ENCODE measurements at places on chromosomes 16 and 17.

DNA sequence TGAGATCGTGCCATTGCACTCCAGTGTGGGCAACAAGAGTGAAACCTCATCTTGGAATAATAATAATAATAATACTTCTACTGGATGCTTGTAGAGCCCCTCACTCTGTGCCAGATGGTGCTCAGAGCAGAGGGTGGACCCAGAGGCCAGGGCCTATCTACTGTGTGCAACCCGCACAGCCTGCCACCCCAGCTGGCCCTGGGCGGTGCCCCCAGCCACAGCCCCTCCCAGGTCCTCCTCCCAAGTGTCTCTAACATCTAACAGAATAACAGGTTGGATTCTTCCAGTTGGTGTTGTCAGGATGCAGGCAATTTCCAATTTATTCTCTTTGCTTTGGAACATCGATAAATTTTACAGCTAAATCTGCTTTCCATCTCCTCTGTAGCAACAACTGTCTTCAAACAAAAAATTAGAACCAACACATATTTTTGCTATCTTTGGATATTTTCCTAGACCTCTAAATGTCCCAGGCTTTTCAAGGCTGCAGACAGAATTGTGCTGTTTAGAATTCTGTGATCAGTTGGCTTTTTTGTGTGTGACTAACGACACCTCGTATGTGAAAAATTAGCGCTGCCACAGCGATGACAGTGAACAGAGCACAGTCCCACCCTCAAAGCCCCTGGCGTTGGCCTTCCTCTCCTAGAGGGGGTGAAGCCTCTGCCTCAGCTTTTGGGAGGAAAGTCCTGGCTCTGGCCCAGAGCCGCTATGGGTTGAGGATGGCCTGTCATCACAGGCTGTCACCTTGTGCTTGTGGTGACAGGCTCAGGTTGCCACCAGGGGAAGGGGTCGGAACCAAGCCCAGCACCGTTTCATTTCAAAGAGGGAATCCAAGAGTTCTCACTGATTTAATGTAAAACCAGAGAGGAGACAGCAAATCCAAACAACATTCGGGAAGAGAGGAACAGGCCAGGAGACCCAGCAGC is 7.6 kb upstream of the EVPL start:
- no peak for DNase-seq

DNA sequence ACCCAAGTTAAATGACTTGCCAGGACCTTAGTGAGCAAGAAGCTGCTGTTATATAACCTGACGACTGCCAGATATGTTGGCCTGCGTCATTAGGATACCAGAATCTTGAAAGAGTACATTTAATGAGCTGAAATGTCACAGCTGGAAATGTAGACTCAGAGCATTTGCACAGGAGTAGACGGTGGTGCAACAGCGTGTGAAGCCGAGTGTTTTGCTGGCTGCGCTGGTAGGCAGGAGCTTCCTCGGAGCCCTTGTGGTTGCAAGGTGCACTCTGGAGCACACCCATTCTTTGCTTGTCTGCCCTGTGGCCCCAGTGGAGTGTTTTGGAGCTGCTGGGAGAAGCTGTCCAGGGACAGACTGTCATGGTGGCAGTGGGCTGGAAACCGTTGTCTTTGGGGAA is 79.3 kb downstream of the BANP start:
- no peak for DNase-seq

DNA sequence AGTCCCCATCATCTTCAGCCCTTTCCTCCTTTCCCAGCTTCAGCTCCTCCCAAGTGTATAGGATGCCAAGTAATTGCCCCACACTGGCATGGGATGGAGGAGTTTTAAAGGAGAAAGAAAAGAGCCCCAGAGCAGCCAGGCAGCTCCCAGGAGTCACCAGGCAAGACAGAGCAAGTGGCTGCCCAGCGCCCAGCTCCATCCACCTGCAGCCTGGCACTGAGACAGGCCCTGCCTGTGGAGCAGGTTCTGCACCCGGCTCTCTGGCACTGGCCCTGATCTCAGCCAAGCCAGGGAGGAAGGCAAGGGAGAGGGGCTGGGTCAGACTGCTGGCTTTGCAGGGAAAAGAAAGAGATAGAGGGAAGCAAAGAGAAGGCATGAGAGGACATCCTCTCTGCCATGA is 21.7 kb downstream of the FOXN1 start:
- DNase-seq: no peak

DNA sequence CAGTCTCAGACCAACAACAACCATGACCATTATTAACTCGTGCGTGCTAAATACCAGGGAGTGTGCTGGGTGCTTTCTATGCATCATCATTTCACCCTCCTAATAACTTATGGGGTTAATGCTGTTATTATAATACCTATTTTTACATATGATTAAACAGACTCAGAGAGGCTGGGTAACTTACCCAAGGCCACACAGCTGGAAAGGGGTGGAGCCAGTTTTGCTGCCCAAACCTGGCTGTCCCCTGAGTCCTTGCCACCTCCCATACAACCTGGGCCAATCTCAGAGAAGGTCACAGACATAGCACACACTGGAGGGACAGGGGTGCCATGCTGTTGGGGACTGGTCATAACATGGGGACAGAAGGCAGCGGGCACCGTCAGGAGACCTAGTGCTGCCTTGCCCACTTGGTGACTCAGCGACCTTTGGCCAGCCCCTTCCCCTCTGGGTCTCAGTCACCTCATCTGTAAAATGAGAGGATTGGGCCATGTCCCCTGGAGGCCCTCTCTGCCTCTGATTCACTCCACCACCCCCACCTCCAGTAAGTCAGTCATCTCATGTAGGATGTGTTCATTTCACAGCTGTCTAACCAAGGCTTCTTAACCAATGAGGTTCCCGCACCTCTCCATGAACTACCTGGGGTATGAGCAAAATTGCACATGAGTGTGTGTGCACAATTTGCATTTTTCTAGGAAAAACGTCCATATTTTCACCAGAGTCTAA is 11.4 kb upstream of the FADS6 start:
- DNase-seq: no peak

GRCh38 chr17:79749156-79749815 is 18.5 kb downstream of the ENPP7 start:
- DNase-seq: no peak

- DNase-seq: no peak
These were observed 34.7 kb downstream of the GRB7 start for GRCh38 chr17:39772415-39772814.

DNA sequence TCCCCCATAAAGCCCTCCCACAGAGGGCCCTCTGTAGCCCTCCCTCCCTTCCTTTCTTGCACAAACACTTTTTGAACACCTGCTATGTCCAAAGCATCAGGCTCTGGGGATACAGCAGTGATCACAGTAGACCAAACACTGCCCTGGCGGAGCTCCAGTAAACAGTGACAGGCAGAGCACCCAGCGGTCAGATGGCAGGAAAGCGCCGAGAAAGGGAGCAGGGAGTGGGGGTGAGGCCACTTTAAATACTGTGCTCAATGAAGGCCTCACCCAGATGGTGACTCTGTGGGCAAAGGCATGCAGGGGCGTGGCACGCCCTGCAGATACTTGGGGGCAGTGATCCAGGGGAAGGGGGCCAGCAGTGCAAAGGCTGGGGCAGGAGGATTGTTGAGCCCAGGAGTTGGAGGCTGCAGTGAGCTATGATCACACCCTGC is 7.6 kb downstream of the PRR29 start:
- DNase-seq: no peak

- no peak for DNase-seq
These were observed 99.7 kb downstream of the ZNF778 start for GRCh38 chr16:89317101-89317671.

DNA sequence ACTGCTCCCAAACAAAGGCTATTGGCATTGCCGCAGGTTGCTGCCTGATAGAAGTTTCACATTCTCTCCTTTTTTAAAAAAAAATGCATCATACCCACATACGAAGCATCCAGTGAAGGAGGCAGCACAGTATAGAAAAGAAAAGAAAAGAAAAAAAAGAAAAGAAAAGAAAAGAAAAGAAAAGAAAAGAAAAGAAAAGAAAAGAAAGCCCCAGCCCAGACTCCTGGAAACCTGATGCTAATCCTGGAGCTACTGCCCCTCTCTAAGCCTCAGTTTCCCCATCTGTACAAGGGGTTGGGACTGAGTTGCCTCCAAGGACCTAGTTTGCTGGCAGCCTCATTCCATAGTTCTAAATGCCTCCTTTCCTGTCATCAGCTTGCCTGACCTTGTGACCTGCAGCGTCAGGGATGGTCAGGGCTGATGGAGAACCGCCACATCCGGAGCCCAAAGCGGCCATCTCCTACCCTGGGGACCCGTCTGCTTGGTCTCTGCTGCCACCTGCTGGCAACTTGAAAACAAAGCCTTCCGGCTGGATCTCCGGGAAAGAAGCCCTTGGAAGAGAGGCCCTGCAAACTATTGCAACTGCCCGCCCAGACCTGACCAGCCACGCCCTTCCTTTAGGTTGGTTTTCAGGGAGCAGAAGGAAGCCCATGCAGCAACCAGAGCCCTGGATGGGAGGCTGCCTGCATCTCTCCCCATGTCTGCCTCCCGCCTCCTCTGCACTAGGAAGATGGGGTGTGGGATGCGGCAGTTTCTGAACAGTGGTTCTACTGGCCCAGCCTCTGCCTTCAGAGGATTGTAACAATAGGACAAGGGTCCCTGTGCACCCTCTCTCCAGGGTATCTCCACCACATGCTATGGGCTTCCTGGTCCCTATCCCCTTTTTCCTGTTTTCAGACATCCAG is 13.0 kb downstream of the AIPL1 start:
- DNase-seq: peak; percentile 81

GRCh38 chr17:77846531-77847085 is 111.9 kb upstream of the TNRC6C start:
- DNase-seq: peak; percentile 58

DNA sequence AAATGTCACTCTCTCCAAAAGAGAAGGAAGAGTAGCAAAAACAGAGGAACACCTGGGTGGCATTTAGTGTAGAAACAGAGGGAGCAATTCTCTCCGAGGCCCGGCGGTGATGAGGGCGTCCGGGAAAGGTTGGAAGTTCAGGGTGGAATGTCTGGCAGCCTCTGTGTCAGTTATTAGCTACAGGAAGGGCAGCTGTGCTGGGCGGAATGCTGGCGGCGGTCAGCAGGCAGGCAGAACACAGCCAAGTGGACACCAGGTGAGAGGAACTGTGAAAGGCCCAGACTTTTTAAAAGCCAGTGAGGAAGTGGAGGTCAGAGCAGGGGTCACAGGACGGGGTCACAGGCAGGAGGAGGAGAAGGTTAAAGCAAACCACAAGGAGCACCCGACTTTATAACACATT is 238.1 kb downstream of the NTN1 start:
- no peak for DNase-seq

DNA sequence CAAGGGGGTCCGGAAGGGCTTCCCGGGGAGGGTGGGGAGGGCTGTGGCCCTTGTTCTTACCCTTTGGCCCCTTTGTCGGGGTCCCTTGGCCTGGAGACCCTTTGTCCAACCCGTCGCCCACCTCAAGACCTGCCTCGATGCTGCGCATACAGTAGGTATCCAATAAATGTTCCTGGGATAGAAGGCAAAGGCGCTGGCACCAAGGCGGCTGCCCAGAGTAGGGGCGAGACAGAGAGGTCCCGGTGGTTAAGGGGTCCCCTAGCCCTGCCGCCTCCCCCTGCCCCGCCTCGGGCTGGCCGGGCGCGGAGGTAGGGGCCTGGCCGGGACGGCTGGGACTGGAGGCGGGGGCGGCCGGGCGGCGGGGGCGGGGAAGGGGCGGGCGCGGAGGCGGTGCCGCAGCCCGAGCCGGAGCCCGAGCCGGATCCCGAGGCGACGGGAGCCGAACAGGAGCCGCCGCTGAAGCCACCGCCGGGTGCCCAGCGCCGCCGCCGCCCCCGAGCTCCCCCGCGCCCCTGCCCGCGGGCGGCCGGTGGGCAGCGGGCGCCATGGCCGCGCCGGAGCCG is at the start of gene NHERF2:
TSS of gene NHERF2 (plus strand) at position 442 of the 563 bp plus-strand sequence. CDS start at position 546, 104 bp downstream.
- peak; percentile 29 for DNase-seq

GRCh38 chr17:48001197-48001596 is 30.3 kb downstream of the CDK5RAP3 start:
- DNase-seq: no peak

- DNase-seq: no peak
These were observed 723.6 kb downstream of the WWOX start for GRCh38 chr16:78823027-78823426.

- DNase-seq: no peak
These were observed 22.8 kb upstream of the ACSM2B start for GRCh38 chr16:20598832-20599469.

DNA sequence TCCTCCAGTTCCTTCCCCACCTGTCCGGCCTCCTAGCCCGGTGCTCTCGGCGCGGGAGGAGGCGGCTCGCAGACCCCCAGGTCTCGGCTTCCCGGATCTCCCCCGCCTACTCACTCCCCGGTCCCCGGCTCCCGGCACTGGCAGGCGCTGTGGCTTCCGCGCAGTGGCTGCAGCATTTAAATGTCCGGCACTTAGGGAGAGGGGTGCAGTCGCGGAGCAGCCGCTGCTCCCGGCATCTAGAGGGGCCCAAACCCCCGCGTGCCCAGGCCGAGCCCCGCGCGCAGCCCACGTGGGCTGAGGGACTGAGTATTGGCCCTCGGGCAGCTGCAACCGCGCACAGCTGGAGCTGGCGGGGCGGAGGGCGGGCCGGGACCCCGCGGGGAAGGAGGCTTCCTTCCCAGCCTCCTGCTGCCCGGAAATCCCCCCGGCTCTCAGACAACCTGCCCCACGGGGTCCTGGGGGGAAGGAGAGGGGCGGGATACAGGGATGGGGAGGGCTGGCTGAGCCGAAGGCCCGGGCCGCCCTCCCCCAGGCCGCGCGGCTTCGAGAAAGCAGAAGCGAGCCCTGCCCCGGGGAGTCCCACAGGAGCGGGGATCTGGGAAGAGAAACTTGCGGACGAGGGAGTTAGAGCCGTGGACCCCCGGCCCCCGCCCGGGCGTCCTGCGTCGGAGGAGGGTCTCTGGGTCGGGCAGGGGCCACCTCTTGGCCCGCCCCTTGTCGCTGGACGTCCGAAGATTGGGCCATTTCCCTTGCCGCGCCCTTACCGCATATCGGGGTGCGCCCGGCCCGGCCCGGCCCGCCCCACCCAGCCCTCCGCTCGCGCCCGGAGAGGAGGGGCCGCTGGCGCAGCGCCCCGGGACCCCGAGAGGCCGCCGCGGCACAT is at the start of gene MMP25:
TSS of gene MMP25 (plus strand) at position 804 of the 883 bp plus-strand sequence. CDS start 357 bp downstream, outside the sequence.
- no peak for DNase-seq

DNA sequence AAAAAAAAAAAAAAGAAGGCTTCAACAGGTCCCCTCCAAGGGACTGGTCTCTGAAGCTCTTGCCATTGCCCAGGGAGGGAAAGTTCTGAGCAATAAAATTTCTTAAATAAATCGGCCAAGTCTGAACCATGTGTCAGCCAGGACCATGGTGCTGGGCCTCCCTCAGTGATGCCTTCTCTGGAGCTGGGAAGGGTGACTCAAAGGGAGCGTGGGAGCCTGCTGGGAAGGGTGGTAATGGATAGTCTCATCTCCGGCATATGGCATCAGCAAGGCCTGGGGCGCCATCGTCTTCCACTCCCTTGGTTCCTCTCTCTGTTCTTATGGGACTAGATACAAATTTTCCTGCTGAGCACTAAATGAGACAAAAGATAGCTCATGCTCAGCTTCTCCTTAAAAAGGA is 2.3 kb downstream of the VKORC1 start:
- DNase-seq: no peak

GRCh38 chr16:27739606-27740357 is 189.8 kb downstream of the KATNIP start:
- no peak for DNase-seq

GRCh38 chr17:28896884-28897768 is at the start of gene FLOT2:
Gene FLOT2, minus strand, starts transcription at chr17:28897733. Its CDS starts 159 bp downstream, at chr17:28897574.
- peak; percentile 67 for DNase-seq
